Epithelial cell of proximal tubule (primary cell): ENCODE measurements at places on chromosomes 4 and X. TPM values are rescaled to one million over a fixed set of nuclear protein-coding genes. Genes with fewer than 3 reads are reported as not detected.

The PCDH10 gene
- 0.14 and 0.46 TPM in 2 replicates for total RNA-seq

The P2RY8 gene
- total RNA-seq = not detected in 2 replicates

The LONRF3 gene
- total RNA-seq = 2.8 and 6.6 TPM in 2 replicates

The ARL13A gene
- not detected in 2 replicates for total RNA-seq

The GPAT3 gene
- 26.4 and 45.9 TPM in 2 replicates for total RNA-seq

The RASSF6 gene
- 2.8 and 5.9 TPM in 2 replicates for total RNA-seq

The COL4A6 gene
- total RNA-seq = 1.4 and 2.0 TPM in 2 replicates

The EMD gene
- total RNA-seq = 50.7 and 63.0 TPM in 2 replicates

The CLCN4 gene
- 1.2 and 4.4 TPM in 2 replicates for total RNA-seq

The ZNF711 gene
- total RNA-seq = 2.5 and 4.3 TPM in 2 replicates

The MTNR1A gene
- total RNA-seq = 0.36 TPM in 1 of 2 replicates, not detected in the other

The CPZ gene
- total RNA-seq = 0.86 and 2.0 TPM in 2 replicates

The STARD8 gene
- total RNA-seq = 7.7 and 9.5 TPM in 2 replicates

The TMEM35A gene
- 0.29 and 1.0 TPM in 2 replicates for total RNA-seq

The CYP4V2 gene
- total RNA-seq = 3.2 and 8.7 TPM in 2 replicates

The VCX gene
- not detected in 2 replicates for total RNA-seq

The HERC5 gene
- 1.2 and 2.0 TPM in 2 replicates for total RNA-seq

The STK32B gene
- total RNA-seq = 3.7 and 4.2 TPM in 2 replicates

The ZFP42 gene
- 1.8 and 8.0 TPM in 2 replicates for total RNA-seq
